Ascending aorta (tissue), 2 donors: ENCODE measurements at places on chromosomes 16 and 17.

DNA sequence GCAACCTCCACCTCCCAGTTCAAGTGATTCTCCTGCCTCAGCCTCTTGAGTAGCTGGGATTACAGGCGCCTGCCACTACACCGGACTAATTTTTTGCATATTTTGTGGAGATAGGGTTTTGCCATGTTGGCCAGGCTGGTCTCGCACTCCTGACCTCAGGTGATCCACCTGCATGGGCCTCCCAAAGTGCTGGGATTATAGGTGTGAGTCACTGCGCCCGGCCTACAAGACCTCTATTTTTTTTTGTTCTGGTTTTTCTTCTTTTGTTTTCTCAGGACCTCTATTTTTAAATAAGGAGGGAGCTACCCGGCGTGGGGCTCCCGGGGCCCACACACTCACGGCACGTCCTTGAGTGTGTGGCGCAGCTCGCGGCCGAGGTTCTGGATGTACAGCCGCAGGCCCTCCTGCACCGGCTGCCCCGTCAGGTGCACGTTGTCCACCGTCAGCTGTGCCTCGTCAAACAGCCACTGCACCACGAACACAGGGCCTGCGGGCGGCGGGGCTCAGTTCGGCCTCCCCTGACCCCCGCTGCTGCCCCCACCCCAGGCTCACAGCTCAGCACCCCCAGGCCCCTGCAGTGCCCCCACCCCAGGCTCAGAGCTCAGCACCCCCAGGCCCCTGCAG, 5.8 kb downstream of the NOTUM start:
- DNase-seq = no peak

DNA sequence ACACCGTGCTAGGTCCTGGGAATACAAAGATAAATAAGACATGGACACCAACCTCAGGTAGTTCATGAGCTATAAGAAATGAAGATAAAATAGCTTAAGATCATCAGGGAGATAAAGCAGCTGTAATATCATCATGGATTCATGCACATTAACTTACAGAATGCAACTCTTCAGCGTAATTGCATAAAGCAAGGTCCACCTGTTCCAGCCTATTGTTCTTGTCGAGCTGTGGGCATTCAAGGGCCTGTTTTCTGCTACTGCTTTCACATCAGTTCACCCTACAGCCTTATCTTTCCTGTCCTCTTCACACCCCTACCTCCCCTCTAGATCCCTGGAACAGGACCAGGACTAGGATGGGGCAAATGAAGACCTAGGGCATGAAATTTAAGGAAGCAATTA, 133.9 kb downstream of the SPACA3 start:
- DNase-seq = no peak

- DNase-seq = no peak
These were observed 31.8 kb downstream of the CCL4 start for GRCh38 chr17:36135465-36135864.

GRCh38 chr17:28812748-28813377, 29.7 kb downstream of the FAM222B start:
- no peak for DNase-seq

- DNase-seq = peak; percentile 92
These were observed 10.2 kb upstream of the CENPT start for GRCh38 chr16:67857547-67858233.

DNA sequence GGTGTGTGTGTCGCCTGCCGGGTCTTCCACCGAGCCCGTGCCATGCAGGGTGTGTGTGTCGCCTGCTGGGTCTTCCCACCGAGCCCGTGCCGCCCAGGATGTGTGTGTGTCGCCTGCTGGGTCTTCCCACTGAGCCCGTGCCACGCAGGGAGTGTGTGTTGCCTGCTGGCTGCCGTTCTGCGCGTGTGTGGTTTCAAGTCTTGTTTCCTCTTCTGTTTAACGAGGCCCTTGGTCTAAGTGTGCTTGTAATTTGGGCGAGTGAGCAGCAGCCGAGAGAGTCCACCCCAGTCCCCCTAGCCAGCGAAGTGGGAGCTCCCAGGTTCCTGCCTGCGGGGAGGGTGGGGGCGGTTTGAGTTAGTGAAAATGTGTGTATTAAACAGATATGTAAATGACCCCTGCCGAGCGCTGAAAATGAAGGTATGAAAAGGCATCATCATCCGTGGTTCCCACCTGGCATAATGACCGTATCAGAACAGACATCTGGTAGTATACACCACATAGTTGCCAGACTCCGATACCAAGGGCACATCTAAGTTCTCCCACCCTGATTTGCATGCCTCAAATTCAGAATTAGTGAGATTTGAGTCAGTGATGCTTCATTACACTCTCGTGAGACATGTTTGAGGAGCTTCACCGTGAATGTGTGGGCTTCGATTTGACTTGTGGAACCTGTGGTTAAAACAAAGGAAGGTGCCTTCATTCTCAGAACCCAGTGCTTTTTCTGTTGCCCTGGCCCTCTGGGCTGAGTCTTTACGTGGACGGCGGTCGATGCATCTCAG, 114.5 kb upstream of the CHMP6 start:
- no peak for DNase-seq

DNA sequence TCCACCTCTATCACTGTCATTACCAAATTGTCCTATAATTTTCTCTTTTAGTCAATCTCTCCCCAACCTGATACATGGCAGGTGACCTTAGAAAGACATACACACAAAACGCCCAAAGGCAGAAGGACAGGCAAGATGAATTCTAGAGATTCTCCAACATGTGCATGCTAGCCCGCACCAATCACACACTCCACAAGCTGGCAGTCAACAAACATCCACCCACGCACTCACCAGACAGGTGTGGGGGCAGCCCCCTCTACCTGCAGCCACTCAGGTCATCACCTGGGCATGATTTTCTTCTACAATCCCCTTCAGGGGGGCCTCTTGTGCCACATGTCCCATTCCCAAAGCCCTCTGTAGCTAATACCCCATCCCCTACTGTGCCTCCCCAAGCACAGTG, 9.5 kb downstream of the MPP2 start:
- no peak for DNase-seq

- no peak for DNase-seq
These were observed at the start of gene NOXO1 for GRCh38 chr16:1981398-1981836. Gene NOXO1 (minus strand): TSS chr16:1981469. CDS start chr16:1981179, 290 bp downstream.

DNA sequence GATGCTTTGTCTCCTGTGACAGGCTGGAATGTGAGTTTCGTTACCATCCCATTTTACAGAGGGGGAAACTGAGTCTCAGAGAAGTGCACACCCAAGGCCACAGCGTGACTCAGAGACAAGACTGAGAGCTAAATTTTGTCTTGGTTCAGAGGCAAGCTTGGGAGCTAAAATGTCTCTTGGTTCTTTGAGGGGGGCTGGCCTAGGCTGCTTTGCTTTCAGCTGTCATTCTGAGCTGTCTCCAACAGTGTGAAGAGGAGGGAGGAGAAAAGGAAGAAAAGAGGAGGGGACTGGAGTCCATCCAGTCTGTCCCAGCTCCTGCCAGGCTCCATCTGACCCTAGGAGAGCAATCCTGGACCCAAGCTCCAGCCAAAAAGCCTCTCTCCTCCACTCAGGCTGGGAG, at the start of gene CLEC19A:
Gene CLEC19A (plus strand): TSS at position 301 of the 400 bp plus-strand sequence. CDS start 121 bp downstream, outside the sequence.
- DNase-seq = no peak

DNA sequence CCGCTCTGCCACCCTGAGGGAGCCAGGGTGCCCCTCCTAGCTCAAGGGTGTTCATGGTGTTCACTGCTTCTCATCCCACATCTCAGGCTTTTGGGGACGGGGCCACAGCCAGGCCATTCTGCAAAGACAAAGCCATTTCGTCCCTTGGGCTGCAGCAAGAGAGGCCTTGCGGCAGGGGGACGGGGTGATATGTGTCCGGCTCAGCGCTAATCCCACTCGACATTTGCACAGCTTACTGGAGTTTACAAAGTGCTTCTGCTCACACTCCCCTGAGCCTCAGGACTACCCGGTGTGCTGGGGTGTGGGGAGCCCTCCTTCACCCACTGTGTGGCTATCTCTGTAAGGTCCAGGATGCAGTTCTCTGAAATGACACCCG, 84.3 kb downstream of the RTN4RL1 start:
- no peak for DNase-seq

DNA sequence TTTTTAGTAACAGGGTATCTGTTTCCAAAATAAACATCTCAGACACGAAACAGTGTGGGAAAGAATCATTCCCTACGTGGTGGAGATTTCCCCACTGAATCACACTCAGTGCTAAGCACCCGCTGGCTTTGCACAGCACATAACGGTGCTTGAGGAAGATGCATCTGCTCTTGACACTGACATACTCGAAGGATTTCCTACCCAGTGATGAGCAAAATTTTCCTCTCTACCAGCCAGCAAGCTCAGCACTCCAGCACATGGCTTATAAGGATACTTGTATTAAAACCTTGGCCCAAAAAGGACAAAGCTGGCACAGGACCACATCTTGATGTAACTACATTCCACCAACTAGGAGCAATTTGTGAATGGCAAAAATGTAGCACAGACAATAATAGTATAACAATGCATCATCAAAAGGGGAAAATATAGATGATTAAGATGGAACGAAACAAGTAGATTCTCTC, 59.0 kb downstream of the ANKFY1 start:
- no peak for DNase-seq

DNA sequence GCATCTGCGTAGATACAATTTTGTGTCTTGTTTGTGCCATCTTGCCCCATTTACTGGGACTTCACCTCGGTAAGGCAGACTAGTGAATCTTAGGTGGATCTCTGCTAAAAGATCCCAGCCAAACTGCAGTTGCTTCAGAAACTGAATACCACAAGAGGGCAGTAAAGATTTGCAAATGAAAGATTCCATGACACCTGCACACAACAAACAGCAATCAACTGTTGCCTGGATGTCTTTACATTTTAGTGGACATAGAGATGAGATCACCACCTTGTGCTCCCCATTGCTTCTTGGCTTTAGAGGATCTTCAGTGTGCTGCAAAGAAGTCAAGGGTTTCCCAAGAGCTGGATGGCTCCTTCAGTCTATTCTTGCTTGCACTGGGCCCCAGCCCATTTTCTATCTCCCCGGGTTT, 119.2 kb upstream of the CACNG5 start:
- no peak for DNase-seq

- DNase-seq = no peak
These were observed 19.9 kb downstream of the PSME3IP1 start for GRCh38 chr16:57165938-57166337.

- DNase-seq = no peak
These were observed 4.5 kb downstream of the ARHGDIA start for GRCh38 chr17:81866440-81867169.
